ENCODE measurements at places on chromosomes 6 and 20.

GRCh38 chr6:154496793-154497517 lies 13.5 kb downstream of the CNKSR3 start:
- DNase-seq = no peak

GRCh38 chr6:6790393-6790792 lies 201.9 kb downstream of the LY86 start:
- no peak for DNase-seq

- no peak for DNase-seq
Measured at GRCh38 chr6:36840432-36841403, 1.5 kb upstream of the CPNE5 start.

DNA sequence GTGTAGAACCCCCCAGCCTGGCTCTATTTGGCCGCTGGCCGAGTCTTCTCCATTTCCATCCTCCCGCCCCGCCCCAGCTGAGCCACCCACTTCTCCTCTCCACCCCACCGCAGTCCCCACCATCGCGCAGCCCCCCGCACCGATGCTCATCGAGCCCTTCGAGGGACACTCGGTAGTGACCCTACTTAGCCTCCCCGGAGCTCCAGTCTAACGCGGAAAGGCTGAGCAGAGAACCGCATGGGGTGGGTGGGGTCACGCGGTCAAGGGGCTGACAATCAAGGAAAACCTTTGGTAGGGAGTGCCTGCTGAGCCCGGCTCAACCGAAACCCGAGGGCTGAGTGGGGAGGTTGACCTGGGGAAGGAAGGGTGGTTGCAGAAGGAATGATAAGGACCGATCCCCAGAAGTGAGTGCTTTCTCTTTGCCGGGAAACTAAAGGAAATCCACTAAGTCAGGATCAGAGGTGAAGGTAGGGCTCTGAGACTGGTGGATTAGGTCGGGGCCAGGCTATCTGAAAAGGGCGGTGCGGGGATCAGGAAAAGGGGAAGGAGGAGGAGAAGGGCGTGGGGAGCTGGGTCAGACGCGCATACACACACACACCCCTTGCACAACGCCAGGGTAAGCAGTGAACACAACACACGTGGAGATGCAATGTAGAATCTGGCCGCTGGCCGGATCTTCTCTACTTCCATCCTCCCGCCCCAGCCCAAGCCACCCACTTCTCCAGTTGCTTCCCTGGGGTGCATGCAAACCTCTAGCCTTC lies 49.8 kb downstream of the CPXM1 start:
- DNase-seq = no peak

DNA sequence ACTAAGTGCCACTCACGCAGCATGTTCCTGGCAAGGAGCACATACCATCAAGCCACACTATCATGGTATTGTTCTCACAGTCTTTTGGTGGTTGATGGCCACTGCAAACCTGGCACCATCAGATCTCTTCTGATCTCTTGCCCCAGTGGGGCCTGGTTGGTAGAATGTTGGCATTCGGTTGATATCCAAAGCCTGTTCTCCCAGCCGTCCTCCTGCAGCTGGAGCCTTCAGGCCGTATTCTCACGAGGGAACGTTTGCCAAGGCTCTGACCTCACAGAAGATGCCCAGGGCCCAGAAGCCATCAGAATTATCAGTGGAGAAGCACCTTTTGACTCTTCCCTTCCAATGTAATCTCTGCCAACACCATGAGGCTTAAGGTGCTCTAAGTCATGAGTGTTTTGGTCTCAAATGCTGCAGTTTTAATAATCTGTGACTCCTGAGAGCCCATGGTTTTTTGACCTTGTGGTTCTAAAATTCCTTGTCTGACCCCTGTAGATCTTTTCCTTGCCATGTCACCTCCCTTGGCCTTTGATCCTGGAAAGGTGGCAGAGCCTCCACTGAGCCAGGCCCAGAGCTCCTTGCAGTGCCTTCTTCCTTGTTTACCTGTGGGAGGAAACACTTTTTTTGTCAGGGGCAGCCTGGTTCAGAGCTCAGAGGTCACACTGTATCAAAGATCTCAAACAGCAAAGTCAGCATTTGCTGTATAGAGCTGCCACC lies 27.8 kb downstream of the POFUT1 start:
- DNase-seq = no peak

DNA sequence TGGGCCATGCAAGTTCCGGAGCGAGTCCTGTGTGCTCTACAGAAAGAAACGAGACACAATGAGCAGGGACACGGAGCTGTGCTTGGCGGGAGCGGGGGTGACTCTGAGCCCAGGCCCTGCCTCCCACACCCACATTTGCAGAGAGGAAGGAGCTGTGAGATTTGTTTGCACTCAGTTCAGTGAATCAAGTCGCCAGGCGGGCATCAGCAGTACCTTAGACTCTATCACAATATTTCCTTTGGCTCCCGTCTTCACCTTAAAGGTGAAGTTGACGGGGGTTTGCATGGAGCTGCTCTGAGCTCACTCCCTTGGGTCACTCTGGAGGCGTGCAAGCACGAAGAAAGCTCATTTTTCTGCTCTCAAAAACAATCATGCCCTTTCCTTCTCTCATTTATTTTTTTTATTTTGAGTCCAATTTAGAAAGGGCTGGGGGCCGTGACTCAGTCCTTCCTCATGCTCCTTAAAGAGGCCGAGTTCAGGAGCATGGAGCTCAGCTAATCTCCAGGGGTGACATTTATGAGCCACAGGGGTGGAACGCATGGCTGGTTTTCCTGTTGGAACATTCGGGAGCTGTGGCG lies 188.2 kb downstream of the NFATC2 start:
- no peak for DNase-seq

DNA sequence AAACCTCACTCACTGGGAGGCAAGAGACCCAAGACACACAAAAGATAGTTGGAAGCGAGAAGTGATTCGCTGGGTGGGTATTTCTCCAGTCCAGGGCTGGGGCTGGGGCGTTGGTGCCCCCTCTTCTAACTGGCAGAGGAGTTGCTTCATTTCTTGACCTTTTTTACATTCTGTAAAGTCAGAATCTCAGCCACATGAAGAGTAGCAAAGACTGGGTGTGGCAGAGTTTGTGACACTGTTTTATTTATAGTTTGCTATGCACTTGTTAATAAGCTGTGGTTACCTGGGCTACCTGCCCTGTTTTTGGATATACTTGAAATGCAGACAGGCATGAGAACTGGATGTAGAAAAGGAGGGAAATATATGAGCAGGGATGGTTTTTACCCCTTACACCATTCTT lies 42.3 kb downstream of the IL20RA start:
- DNase-seq = no peak

DNA sequence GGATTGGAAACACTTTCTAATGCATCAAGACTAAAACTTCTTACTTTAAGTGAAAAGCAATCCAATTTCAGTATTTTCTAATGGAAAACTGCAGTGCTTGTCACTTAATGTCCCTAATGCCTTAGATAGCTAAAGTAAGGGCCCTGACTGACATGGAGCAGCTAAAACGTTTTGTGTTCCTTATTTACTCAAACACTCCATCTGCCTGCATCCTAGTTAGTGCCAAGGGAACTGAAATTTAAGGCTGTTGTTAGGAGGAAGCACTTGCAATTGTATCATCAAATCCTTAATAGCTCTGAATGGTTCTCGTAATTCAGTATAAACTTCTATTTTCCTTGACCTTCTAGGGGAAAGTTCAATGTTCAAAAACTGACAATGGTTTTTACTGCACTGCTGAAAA lies 127.4 kb downstream of the GJA10 start:
- DNase-seq = no peak

- DNase-seq = no peak
Measured at GRCh38 chr6:136226674-136227377, 23.3 kb downstream of the MTFR2 start.

DNA sequence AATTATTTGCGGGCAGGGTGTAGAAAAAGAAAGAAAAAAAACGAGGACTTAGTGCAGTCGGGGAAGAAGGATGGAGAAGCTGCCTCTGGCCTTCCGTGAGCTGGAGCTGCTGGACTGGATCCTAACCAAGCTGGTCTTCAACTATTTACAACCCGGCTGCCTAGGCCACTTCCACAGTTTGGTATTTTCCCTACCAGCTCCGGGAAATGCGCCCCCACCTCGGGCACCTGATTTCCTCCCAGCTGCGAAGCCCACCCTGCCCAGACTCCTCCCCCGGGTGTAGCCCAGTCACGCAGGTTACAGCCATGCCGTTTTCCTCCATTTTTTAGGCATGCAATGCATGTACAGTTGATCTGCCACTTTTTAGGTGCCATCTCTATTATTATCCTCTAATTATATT lies 21.2 kb downstream of the THEMIS start:
- no peak for DNase-seq

DNA sequence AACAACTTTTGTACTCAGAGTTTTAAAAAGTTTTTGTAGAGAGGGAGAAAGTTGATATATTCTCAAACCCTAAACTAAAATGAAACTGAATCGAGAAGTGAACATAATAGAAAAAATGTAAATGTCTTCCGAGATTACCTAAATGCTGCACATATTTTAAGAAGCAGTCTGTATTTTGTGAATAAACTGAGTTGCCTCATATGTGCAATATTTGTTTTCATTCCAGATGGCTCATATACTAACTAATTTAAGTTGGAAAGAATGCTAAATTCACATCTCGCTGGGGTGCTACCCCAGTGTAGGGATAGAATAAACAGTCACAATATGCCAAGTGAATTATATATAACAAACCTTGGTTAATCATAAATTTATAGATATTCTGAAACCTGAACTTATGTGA lies 285.9 kb upstream of the THEMIS start:
- no peak for DNase-seq

DNA sequence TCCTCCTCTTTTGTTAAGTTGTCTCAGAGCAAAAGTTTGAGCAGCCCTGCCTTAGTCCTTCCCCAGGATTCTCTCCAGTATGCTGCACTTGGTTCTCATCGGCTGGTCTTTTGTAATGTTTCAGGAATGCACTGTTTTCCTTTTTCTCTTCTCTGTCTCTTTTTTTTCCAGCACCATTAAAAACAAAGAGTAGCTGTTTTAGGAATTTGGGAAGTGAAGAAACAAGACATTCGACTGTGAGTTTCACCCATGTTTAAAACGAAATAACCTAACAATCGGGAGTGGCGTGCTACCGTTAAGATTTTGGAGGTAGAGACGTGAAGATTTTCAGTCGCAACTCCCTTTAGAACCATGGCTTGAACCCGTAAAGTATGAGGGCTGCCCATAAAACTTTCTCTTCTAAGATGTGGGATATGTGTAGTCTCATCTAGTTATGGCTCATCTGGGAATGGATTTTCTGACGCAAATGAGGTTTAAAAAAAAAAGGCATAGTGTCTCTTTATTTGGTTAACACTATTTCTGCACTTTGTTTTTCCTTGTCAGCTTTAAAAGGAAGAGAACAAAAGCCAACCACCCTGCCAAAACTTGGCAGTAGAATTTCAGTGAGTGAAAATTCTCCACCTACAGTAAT lies 35.9 kb upstream of the RAB23 start:
- no peak for DNase-seq

- no peak for DNase-seq
Measured at GRCh38 chr20:56391596-56392131, 351 bp downstream of the AURKA start.

- no peak for DNase-seq
Measured at GRCh38 chr6:17725083-17725482, 18.4 kb upstream of the NUP153 start.

GRCh38 chr20:40192529-40192928 lies 496.5 kb downstream of the MAFB start:
- DNase-seq = no peak

GRCh38 chr6:37804586-37804985 lies 14.9 kb upstream of the ZFAND3 start:
- DNase-seq = no peak

- DNase-seq = no peak
Measured at GRCh38 chr20:57870597-57871236, 160.9 kb upstream of the PMEPA1 start.

DNA sequence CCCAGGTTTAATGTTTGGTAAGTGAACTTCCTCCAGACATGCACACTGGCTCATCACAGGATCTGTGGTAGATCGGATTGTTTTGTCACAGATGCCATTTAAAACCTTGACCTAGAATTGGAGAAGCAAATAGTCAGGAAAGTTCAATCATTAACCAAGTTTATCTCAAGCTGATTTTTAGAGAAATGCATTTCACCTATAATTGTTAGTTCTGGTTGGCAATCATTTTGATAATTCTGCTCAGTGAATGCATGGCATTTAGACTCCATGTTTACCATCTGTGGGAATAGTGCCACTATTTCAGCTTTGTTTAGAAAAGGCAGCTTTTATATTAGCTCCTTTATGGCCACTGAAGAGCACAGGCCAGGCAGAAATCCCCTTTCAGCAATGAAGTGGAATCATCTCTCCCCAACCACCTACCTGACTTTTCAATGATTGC lies 73.9 kb upstream of the IPCEF1 start:
- DNase-seq = no peak

DNA sequence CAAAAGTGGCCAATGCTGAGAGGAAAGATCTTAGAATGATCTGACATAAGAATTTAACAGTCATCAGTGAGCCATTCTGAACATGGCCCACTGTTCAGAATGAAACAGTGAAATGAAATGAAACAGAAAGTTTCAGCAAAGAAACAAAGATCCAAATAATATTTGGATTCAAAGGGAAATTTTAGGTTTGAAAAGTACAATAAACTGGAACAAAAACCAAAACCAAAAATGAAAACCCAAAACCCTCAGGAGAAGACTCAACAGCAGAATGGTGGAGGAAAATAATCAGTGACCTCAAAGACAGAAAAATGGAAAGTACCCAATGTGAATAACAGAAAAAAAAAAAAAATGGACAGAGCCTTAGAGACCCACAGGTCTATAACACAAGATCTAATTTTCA lies 66.1 kb upstream of the EMILIN3 start:
- no peak for DNase-seq

DNA sequence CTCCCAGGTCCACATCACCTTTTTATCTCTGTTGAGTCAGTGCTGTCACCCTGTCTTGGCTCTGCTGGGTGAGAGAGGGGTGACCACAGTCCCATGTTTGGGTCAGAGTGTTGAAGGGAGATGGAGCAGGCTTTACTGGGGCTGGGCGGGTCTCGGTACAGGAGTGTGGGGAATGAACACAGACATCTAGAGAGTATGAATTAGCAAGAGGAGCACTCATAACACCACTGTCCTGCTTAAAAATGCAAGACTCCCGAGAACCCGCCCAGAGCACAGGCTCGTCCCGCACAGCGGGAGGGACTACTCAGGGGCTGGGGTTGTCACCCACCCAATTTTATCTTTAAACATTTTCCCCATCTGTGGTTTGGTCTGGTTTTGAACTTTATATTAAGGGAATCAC lies 27.5 kb upstream of the DACT2 start:
- no peak for DNase-seq

GRCh38 chr6:163841326-163841725 lies 426.8 kb downstream of the QKI start:
- DNase-seq = no peak

- no peak for DNase-seq
Measured at GRCh38 chr6:138157986-138158638, 3.6 kb upstream of the ARFGEF3 start.

- no peak for DNase-seq
Measured at GRCh38 chr20:61762886-61763739, 302.6 kb downstream of the TAF4 start.

GRCh38 chr6:73108949-73109348 lies 116.3 kb downstream of the KHDC1L start:
- no peak for DNase-seq

DNA sequence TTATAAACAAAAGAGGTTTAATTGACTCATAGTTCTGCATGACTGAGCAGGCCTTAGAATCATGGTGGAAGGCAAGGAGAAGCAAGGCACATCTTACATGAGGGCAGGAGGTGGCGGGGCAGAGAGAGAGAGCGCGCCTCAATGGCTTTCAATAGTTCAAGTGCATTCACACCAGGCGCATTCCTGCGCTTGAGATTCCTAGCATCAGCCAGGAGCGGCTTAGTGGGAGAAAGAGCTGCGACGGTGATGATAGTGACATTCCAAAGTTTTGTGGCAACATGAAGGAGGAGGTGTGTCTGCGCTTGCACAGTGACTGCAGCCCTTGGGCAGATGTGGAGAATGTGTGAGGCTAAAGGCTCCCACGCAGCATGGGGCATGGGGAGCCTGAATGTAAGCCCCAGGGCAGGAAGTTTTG lies 25.0 kb upstream of the EMILIN3 start:
- no peak for DNase-seq

All from cortex of kidney (tissue), 1 donor.